ENCODE measurements at places on chromosomes 1 and 21.

DNA sequence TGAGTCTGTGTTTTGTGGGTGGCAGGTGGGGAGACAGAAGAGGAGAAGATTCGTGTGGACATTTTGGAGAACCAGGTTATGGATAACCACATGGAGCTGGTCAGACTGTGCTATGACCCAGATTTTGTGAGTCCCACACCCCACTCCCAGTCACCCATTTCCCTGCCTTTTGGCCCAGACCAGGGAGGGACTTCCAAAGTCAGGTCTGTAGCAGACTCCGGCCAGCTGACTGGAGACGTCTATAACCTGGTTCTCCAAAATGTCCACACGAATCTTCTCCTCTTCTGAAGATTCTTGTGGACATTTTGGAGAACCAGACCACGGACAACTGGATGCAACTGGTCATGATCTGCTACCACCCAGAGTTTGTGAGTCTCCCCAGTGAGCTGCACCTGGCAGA is 1.6 kb downstream of the GSTM5 start:
- no peak for DNase-seq

DNA sequence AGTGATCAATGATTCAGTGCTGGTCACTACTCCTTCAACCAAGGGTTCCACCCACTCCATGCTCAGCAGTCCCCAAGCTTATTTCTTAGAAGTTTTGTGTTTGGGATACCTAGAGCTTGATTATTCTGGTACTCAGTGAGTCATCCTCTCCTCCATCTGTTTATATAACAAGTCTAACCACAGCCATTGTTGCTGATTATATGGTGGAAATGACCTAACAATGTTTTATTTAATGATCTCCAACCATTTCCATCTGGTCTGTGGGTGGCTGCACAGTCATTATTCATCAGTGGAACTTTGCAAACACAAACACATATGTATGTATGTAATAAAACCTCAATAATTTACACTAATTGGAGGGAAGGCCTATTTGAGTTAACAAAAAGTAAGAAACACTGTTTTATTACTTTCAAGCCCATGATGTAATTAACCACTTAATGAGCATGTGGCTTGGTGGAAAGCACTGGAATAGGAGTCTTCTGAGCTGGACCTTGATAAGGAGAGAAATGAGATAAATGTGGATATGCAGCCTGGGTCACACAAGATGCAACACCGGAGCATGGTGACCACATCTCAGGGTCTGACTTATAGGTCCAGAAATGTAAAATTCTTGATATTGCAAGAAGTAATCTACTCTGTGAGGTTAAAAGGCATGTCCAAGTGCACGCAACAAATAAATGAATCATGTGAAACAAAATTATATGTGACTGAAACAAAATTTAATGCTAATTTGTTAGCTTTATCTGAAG is 99.0 kb upstream of the WLS start:
- no peak for DNase-seq

DNA sequence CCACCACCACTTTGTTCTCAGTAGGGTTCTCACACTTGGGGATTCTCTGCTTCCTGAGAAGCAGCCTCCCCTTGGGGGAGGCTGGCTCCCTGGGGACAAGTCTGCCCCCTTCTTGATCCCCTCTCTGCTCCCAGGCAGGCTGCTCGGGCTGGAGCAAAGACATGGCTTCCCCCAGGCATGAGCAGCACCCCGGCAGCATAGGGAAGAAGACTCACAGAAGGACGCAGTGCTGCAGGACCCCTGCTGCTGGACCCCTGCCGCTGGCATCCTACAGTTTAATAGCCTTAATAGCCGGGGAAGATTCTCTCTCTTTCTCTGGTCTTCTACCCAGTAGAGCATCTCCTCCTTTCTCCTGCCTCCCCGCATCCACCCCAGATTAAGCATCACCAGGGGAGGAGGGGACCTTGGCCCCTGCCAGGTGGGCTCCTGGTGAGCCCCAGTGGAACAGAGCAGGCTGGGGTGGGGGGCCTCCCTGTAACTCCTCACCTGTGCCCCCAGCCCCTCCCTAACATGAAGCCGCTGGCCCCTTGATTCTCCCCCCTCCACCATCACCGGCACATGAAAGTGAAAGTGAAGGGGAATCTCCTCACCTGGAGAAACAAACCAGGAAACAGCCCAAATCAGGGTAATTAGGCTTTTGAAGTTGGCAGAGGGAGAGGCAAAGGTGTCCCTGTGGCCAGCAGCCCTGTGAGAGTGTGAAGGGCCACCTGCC is 2.5 kb downstream of the WNT3A start:
- DNase-seq = no peak

- no peak for DNase-seq
Measured at GRCh38 chr1:3162322-3162882, 93.4 kb downstream of the PRDM16 start.

GRCh38 chr1:241713316-241713715 is 61.2 kb downstream of the WDR64 start:
- DNase-seq = no peak

DNA sequence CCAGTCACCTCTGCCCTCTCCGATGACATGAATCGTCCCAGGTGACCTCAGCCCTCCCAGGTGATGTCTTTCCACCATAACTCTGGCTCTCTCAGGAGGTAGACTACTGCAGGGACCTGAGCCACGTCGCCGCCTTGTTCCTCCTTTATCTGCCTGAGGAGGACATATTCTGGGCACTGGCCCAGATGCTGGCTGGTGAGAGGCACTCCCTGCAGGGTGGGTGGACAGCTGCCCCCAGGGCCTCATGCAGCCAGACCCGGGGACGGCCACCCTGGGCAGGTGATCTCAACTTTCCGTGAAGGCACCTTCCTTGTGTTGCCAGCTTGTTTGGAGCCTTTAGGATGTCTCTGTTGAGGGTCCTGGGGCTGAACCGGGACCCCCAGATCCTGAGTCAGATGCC is 13.9 kb upstream of the ZBTB17 start:
- DNase-seq = no peak

DNA sequence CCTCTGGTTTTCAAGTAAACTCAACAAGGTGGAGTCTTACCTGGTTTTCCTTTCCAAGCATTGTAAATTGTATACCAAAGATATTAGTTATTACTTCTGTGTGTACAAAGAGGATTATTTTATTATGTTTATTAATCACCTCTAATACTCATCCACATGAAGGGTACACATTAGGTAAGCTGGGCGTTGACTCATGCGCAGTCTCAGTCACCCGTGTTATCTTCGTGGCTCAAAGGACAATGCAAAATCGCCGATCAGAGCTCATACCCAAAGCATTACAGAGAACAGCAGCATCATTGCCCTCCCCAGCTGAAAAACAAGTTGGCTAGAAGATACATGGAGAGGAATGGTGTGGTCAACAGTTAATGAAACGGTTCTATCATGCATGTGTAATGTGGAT is 148.7 kb downstream of the NR5A2 start:
- no peak for DNase-seq

- DNase-seq = peak; percentile 53
Measured at GRCh38 chr1:62082456-62083363, 111.9 kb upstream of the L1TD1 start.

DNA sequence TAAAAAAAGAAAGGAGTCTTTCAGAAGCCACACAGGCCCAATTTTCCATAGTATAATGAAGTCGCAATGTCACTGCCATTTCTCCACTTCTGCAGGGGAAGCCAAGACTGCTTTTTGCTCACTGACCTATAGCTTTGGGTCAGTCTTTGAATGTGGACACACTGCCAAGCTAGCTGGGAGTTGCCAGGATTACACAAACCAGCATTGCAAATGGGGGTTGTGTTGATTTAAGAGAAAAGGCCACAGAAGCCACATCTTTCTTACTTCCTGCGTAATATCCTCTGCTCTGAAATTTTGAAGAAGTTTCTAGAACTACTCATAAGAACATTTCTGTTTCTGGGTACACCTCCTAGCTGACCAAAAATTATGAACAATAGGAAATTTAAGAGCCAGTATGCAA is 45.8 kb upstream of the SAMSN1 start:
- no peak for DNase-seq

DNA sequence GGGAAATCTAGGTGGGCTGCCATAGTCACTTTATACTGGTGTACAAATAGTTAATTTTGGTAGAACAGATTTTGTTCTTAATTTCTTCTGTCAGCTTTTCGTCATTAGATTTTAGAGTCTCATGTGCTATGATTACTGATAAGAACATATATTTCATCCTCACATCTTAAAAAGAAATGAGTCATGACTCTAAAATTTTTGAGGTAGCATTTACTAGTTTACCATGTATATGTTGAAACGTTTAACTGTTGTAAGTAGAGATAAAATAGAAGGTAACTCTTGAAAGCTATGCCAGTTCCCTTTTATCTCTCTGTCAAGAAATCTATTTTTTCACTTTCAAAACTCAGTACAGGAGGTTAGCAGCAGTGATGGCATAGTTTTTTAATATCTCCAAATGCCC is 53.4 kb downstream of the KLHL20 start:
- no peak for DNase-seq

GRCh38 chr1:33634806-33635205 is 162.4 kb downstream of the ZSCAN20 start:
- peak; percentile 71 for DNase-seq

- DNase-seq = no peak
Measured at GRCh38 chr1:109764561-109765482, 1.1 kb upstream of the EPS8L3 start.

DNA sequence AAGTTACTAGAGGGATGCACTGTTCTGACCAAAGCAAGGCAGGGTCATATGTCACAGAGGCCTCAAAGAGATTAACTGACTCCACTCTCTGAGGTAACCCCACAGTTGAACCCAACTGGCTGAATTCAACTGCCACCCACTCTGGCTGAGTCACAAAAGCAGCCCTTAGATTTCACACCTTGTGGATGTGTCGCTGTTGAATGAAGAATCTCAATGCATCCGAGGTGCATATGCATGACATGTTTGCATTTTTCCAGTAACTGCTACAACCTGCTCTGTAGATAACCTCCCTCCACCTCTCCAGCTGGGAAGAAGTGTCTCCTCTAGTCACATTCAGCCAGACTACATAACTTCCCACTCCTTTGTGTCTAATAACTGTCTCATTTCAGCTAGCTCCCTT is 27.9 kb upstream of the KIF21B start:
- DNase-seq = no peak

GRCh38 chr1:226788965-226789364 is 49.9 kb upstream of the ITPKB start:
- DNase-seq = no peak

DNA sequence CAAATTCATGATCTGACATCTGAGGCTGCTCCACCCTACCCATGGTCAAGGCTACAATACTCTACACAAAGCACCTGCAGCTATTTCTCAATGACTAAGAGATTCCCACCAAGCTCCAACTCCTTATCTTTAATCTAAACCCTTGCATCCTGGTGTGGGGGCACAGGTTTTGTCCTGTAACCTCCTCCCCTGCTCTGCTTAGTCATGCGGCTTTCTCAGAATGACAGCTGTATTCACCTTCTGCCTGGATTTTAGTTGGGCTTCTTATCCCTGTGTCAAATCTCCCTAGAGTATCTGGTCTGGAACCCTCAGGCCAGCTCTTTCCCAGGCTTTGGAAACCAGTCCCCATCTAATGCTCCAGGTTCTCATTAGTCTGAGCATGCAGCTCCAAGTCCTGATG is 159.0 kb downstream of the BARHL2 start:
- no peak for DNase-seq

DNA sequence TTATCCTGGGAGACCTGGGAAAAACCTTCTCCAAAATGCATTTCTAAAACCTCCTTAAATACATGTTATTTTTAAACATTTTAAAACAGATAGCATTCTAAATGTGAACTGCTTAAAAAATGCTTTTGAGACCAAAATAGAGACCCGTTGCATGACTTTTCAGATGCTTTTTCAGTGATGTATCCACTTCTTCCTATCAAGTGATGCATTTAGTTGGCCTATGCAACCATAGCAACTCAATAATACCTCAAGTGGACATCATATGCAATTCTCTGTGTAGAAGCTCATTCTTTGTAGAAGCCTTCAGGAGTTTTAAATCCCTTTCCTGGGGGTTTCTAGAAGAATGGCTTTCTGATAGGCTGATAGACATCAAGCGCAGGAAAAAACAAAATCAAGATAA is 94.5 kb upstream of the RAVER2 start:
- no peak for DNase-seq

GRCh38 chr1:74767490-74767889 is 34.5 kb downstream of the TYW3 start:
- no peak for DNase-seq

DNA sequence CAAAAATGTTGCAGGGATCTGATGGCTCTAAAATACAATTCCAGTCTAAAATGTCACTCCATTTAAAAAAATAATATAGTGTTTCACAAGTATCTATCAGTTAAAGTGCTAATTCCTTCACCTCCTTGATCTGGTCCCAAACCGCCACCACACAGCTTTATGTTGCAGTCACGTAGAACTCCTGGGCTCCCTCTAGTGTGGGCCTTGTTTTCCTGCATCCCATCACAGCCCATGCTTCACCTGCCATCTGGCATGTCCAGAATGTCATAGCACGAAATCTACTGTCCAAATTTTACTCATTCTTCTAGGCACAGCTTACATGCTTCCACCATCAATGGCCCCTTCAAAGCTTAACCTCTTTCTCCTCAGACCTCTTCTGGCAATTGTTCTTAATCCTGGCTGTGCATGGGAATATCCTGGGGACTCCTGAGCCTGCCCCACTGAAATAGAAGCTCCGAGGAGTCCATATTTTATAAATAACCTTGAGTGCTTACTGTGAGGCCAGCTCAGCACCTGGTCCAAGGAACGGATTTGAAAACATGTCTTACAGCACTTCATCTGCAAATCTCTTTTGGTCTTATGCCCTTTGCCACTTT is 15.5 kb downstream of the FYB2 start:
- peak; percentile 26 for DNase-seq

DNA sequence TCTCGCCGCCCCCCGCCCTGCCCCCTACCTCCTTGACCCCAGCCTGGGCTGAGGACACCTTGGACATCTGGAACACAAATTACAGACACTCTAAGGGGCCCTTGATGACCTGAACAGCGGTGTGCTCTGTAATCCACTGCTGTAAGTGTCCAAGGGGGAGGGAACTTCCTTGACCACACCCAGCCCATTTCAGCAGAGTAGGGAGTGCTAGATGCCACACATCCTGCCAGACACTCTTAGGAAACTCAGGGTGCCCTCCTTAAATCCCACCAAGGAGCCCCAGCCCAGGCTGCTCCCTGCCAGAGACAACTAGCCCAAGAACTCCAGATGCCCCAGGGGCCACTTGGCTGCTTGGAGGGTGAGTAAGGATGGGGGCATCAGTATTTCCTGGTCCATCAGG is 282.2 kb downstream of the RRAGC start:
- no peak for DNase-seq

DNA sequence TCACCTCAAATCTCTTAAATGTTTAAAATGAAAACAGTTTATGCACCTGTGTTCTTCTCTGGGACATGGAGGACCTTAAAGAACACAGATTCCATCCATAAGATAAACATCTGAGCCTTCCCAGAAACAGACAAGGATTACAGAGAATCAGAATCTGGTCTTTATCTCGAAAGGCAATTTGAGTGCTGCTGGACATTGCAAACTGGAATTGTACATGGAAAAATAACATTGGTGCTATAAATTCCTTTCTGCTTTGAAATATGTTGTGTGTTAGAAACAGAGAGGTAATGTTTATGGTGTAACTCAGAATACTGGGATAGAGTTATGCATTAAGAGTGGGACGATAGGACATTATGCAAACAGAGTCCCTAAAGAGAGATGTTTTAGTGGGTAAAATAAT is 6.6 kb upstream of the DDR2 start:
- DNase-seq = no peak

Data from LoVo (cell line).